EL (cell line): ENCODE measurements at places on chromosomes 16 and 17.

DNA sequence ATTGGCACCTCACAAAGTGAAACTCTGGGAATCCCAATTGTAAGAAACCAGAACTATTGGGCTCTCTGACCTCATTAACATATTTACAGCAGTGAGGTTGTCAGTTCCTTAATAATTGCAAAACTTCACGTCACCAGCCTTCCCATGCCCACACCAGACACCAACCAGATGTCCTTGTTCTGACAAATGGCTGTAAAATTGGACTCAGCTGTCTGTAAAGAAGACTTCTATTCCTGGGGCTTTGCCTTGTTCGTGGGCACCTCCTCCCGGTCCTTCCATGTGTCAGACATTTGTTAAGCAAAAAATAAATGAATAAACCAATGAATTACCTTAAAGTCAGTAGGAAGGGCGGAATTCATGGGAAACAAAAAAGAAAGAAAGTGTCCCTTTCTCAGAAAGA lies 284.3 kb upstream of the CDH11 start:
- no peak for DNase-seq

DNA sequence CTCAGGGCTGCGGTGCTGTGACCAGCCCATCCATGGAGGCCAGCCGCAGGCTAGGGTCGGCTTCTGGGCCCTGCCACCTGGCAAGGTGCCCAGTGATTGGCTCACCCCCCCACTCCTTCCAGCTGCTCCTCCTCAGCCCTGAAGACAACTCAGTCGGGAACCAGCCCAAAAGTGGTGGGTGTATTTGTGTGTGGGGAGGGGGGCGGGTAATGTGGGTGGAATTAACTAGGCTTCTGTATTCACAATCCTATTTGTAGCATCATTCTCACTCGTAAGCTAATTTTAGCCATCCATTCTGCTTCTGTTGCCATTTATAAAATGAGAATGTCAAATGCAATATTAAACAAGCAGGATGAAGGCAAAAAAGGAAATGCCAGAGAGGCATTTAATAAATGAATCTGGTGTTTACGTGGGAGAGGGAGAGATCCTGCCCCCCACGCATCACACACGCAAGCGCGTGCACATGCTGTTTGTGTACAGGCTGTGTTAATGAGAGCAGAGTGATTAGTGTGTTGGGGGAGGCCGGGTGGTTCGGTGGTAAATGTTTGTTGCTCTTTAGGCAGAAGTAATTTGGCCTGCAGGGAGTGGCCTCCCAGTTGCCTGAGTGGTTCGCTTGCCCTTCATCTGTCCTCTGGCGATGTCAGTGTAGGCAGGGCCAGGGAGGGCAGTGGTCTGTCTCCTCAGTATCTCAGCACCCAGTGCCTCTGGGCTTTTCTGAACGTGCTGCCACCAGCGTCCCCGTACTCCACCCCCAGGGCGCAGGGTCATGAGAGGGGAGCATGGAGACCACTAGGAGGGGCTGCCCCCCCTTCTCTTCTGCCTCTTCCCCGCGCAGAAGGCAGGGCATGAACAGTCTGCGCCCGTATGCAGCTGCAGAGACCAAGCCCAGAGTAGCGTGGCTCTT lies 140.1 kb downstream of the CCDC182 start:
- no peak for DNase-seq

DNA sequence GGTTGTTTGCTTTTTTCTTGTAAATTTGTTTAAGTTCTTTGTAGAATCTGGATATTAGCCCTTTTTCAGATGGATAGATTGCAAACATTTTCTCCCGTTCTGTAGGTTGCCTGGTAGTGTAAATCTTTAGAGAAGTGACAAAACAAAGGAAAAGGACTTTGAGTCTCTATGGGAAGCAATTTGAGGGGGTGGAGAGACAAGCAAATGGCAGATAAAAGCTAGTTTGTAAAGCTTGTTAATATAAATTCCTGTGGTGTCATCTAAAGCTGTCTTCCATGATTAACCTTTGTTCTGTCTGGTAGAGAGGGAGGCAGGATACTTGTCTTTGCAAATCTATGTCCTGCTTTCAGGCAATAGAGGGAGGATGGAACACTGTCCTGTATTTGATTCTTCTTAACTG lies 40.6 kb upstream of the CACNG4 start:
- DNase-seq = no peak

GRCh38 chr16:7392206-7392605 lies 59.6 kb downstream of the RBFOX1 start:
- DNase-seq = no peak

DNA sequence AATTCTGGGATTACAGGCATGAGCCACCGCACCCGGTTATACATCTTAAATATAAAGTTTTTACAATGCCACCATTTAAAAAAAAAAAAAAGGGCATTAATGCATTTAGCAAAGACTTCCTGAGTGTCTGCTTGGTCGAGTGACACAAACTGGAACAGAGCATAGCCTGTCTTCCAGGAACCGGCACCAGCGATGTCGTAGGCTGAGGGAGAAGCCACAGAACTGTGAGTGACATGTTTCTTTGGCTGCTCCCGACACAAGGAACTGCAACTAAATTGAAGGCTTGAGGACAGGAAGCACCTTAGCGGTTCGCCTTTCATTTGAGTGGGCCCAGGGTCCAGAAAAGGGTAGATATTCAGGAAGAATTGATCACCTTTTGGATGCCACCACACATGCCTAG lies 717.8 kb downstream of the MAF start:
- no peak for DNase-seq

DNA sequence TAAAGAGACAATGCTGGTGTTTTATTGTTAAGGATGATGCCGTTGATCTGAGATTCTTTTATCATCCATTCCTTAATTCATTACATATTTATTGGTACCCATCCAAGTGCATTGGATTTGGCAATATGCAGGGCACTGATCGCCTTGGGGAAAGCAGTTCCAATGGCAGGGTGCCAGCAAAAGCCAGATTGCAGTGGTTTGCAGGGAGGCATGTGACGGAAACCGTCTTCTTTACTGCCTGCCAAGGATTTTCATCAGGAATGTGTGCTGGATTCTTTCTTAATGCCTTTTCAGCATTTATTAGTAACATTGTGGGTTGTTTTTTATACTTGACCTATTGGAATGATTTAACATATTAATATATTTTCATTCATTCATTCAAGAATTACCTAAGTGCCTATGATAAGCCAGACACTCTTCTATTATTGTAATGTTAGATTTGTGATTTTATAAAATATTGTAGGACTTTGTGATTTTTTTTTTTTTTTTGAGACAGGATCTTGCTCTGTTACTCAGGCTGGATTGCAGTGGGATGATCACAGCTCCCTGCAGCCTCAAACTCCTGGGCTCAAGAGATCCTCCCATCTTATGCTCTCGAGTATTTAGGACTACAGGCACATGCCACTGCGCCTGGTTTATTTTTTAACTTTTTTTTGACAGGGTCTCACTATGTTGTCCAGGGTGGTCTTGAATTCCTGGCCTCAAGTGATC lies 93.4 kb upstream of the TNRC6A start:
- peak; percentile 97 for DNase-seq

GRCh38 chr17:80937462-80938381 lies 53.9 kb upstream of the CHMP6 start:
- DNase-seq = no peak

GRCh38 chr17:64219571-64219970 lies 43.5 kb downstream of the TEX2 start:
- DNase-seq = no peak

GRCh38 chr17:73301369-73301768 lies 10.4 kb downstream of the CDC42EP4 start:
- no peak for DNase-seq

DNA sequence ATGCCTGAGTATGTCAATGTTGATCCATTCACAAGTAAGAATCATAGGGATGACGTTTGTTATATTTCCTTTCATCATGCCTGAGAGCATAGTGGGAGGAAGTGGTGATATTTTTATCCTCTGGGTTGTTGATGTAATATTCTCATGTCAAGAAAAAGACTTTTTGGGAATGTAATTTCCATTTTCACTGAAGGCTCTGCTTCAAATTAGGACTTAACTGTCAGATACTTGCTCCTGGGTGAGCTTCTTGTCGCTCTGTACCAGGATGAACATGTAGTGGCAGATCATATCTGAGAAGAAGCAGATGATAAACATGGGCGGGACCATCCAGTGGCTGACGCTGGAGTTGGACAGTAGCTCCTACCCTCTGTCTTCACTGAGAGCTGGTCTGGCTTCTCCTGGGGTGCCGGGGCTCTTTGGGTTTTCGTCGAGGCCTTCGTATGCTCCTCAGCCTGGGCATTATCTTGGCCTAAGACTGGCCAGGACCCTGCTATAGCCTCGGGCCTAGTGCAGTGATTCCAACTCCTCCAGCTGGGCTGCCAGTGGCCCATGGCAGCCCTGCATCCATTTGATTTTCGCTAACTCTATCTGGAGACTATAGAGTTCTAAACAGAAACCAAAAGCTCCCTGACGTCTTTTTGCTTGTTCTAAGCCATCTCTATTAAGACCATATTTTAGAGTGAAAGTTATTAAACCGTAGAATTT lies 19.7 kb downstream of the CYB5B start:
- DNase-seq = peak; percentile 62
